ENCODE measurements at places on chromosomes 6 and 20.

- no peak for DNase-seq
Observed at GRCh38 chr6:142820338-142821051, 124.5 kb downstream of the HIVEP2 start.

- no peak for DNase-seq
Observed at GRCh38 chr20:43947316-43947710, 32.7 kb downstream of the TOX2 start.

DNA sequence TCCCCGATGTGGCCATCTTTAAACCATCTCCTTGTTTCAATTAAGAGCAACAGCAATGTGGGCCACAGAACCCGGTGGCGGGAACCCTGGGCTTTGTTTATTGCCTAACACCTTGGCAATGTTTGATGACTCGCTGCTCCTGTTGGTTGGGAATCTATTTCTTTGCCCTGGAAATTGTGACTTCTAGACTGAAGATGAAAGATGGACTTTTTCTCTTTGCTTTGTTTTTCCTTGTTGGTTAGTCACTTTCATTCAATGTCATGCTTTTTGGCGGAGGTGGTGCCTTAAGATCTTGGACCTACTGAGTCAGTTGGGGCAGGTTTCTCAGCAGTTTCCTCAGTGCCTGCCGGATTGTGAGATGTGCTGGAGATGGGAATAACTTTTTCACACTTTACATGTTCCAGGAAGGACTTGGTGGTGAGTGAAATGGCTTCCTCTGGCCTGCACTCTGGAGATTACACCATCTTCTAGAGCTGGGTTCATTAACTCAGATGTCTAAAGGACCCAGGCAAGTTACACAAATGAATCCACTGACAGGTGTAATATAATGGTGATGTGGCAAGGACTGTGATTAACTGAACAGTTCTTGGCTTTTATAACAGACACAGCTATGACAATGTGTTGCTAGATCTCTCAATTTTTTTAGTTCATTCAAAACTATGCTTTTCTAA, 56.3 kb downstream of the TSHZ2 start:
- peak; percentile 17 for DNase-seq

GRCh38 chr6:52102405-52102804, 15.0 kb upstream of the PKHD1 start:
- no peak for DNase-seq

DNA sequence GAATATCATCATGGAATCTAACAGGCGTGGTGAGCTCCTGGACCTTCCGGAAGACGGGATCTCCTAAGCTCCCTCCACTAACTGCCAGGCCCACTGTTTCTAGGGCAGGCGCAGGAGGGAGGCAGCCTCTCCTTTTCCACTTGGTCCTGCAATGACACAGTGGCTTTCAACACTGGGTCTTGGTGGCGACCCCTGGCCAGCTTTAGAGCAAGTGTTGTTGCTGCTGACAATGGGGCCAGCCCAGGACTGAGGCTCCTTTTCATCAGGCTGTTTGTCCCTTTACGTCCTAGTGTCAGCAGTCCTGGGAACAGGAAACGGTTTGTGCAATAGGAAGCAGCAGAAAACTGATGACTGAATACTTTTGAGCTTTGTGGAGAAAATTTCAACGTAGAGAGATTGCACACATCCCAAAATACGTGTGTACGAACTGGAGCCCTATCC, 9.7 kb upstream of the QKI start:
- no peak for DNase-seq

- no peak for DNase-seq
Observed at GRCh38 chr20:19253916-19254820, 41.7 kb downstream of the SLC24A3 start.

- DNase-seq: no peak
Observed at GRCh38 chr20:50366270-50367103, 143.7 kb upstream of the PTPN1 start.

- no peak for DNase-seq
Observed at GRCh38 chr20:61806314-61806713, 259.4 kb downstream of the TAF4 start.

DNA sequence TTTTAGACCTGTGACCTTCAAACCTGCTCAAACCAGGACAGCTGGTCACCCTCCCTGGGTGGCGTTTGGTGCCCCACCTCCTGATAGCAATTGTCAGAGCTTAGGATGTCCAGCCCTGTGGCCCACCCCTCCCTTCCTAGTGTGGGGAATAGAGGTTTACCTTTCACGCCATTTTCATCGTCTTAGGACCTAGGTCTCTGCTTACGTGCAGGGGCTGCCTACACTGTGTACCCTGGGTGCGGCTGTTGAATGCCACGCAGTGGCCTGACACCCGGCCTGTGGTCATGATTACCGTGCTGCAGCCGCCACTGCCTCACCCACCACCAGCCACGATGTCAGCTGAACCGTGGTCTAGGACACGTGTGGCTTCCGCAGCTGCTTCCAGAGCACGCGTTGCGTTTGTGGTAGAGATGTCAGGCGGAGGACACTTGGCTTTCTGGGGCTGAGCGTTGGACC, 157.3 kb downstream of the DTNBP1 start:
- DNase-seq: no peak

- no peak for DNase-seq
Observed at GRCh38 chr6:134830194-134830593, 119.7 kb downstream of the ALDH8A1 start.

DNA sequence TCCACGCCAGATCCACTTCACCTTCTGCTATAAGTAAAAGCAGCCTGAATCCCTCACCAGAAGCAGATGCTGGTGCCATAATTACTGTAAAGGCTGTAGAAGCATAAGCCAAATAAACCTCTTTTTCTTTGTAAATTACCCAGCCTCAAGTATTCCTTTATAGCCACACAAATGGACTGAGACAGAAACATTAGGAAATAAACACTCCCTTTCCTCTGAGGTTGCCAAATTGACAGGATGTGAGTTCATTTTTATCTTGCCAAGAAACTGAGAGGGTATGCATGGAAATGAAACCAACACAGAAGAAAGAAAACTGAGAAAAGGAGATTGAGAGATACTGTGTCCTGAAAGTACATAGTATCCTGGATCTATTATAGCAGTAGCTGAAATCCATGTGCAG, 481.2 kb downstream of the HAO1 start:
- DNase-seq: no peak

DNA sequence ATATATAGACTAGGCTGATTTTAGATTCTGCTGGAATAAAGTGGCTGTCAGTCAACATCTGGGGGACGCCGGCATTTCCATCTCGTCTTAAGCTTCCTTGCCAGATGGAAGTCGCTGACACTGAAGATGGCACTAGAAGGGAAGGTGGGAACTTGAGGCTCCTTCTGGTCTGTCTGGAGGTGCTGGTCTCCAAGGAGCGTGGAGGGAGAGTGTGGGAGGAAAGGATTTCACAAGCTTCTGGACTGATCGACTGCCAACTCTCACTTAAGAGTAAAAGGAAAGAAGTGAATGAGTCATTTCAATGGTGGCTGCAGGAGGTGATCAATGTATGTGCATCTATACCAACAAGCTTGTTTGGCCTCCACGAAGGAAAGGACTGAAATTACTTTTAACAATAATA, 40.4 kb downstream of the DUSP22 start:
- no peak for DNase-seq

- DNase-seq: no peak
Observed at GRCh38 chr6:73923905-73924485, 228.0 kb downstream of the CD109 start.

GRCh38 chr6:32685603-32686002, 19.1 kb upstream of the HLA-DQB1 start:
- DNase-seq: no peak

Data from stimulated activated CD8-positive, alpha-beta memory T cell treated with anti-CD3 and anti-CD28 coated beads, Interleukin-7, amount 100 ng/mL, for 48 hours (primary cell).